ENCODE measurements at places on chromosomes 13 and 19. TPM values are rescaled to one million over a fixed set of nuclear protein-coding genes. Genes with fewer than 3 reads are reported as not detected.

SULT2B1 gene
- 0.13 TPM for total RNA-seq

PRRG2 gene
- total RNA-seq = 0.84 TPM

NEK3 gene
- total RNA-seq = 17.0 TPM

MATK gene
- 0.62 TPM for total RNA-seq

BST2 gene
- total RNA-seq = 4.7 TPM

HIF3A gene
- total RNA-seq = 93.6 TPM

RCBTB2 gene
- 21.1 TPM for total RNA-seq

CSNK1G2 gene
- total RNA-seq = 33.2 TPM

LPAR6 gene
- 34.8 TPM for total RNA-seq

PAF1 gene
- 21.0 TPM for total RNA-seq

CEACAM8 gene
- 0.04 TPM for total RNA-seq

DNA sequence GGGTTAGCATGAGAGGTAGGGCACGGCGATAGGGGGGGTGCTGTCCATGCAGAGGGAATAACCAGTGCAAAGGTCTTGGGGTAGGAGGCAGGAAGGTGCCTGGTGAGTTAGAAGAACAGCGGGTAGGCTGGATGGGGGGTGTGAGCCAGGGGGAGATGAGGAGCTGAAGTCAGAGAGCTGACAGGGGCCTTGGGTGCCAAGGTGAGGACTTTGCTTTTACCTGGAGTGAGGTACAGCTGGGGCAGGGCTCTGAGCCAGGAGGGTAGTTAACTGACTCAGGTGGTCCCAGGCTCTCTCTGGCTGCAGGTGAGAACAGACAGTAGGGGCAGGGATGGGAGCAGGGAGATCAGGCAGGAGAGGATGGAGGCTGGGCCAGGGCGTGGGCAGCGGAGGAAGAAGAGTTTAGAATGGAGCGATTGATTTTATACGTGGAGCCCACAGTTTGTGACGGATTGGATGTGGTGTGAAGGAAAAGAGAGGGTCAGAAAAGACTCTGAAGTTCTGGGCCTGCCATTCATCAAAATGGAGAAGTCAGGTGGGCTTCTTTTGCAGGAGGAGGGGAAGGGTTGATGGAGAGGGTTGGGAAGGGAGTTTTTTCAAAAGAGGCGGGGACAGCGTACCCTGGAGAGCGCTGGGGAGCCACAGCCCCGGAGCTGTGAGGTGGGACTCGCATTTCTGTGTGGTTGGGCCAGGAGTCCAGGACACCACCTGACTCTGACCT is 1.2 kb upstream of the GRAMD1A start:
- H3K27ac ChIP-seq = peak overlapping the region; percentile 98
- H3K4me3 ChIP-seq = peak overlapping the region; percentile 53
- peaks cover 4% of the 10 kb centered on the region for H3K36me3 ChIP-seq
- DNase-seq = no peak

GRCh38 chr19:18671303-18672043 is 12.0 kb upstream of the CRTC1 start:
- peaks cover 19% of the 10 kb centered on the region for H3K36me3 ChIP-seq
- no peaks in the 10 kb centered on the region for H3K27me3 ChIP-seq
- H3K4me1 ChIP-seq = peaks cover 38% of the 10 kb centered on the region
- peak overlapping the region; percentile 20 for H3K27ac ChIP-seq
- DNase-seq = peak; percentile 49
- H3K4me3 ChIP-seq = no peak overlapping the region

GRCh38 chr13:98370806-98371515 is 193.9 kb upstream of the RNF113B start:
- peak overlapping the region; percentile 59 for H3K27ac ChIP-seq
- H3K27me3 ChIP-seq = no peaks in the 10 kb centered on the region
- H3K4me3 ChIP-seq = no peak overlapping the region
- H3K4me1 ChIP-seq = peaks cover 20% of the 10 kb centered on the region

GRCh38 chr19:24141612-24142011 is 54.6 kb downstream of the ZNF254 start:
- no peak overlapping the region for H3K27ac ChIP-seq
- DNase-seq = no peak

GRCh38 chr19:44675521-44675920 is 4.2 kb downstream of the CEACAM19 start:
- H3K27me3 ChIP-seq = no peaks in the 10 kb centered on the region
- no peak overlapping the region for H3K27ac ChIP-seq
- no peak for DNase-seq
- no peak overlapping the region for H3K4me3 ChIP-seq
- no peaks in the 10 kb centered on the region for H3K4me1 ChIP-seq
- peaks cover 6% of the 10 kb centered on the region for H3K36me3 ChIP-seq

DNA sequence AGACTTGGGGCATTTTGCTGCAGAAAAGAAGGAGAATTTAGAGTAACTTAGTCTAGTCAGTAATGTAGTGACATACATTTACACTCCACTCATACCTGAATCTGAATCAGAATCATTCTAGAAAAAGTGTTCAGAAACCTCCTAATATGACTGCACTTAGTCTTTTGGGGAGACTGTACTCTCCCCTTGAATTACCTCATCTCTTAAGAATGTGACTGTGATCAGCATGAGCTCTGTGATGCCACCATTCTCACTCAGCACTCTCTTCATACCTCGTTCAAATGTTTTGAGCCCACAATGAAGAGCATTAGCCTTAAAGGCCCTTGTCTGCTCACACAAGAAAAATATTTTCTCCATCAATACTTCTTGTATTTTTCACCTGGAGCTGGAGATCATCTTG is 229.4 kb downstream of the FGF14 start:
- H3K4me3 ChIP-seq = no peak overlapping the region
- H3K4me1 ChIP-seq = no peaks in the 10 kb centered on the region
- no peak for DNase-seq
- no peaks in the 10 kb centered on the region for H3K36me3 ChIP-seq
- no peaks in the 10 kb centered on the region for H3K27me3 ChIP-seq
- no peak overlapping the region for H3K27ac ChIP-seq

DNA sequence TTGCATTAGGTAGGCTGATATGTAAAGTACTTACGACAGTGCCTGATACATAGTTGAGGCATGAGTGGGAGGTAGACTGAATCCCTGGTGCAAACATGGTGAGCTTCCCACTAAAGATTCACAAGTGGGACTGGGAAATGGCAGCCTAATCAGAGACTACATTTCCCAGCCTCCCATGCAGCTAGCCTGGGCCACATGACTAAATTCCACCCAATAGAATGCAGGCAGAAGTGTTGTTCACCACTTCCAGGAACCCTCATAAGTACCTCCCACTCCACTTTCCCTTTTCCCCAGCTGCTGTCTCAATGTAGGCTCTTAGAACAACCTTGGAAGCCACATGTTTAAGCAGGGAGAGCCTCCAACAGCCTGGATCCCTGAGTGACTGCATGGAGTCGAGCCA is 104.9 kb downstream of the CACNA1A start:
- no peak overlapping the region for H3K4me3 ChIP-seq
- no peak overlapping the region for H3K27ac ChIP-seq
- H3K27me3 ChIP-seq = no peaks in the 10 kb centered on the region
- peaks cover 4% of the 10 kb centered on the region for H3K4me1 ChIP-seq

GRCh38 chr19:53004242-53004641 is 9.5 kb upstream of the ERVV-1 start:
- no peak overlapping the region for H3K27ac ChIP-seq
- no peak overlapping the region for H3K4me3 ChIP-seq

- H3K27ac ChIP-seq = no peak overlapping the region
- H3K4me3 ChIP-seq = no peak overlapping the region
- H3K36me3 ChIP-seq = peaks cover 5% of the 10 kb centered on the region
- no peaks in the 10 kb centered on the region for H3K4me1 ChIP-seq
- DNase-seq = peak; percentile 15
- H3K27me3 ChIP-seq = no peaks in the 10 kb centered on the region
Measured at GRCh38 chr19:7434391-7434790, 54.4 kb downstream of the PEX11G start.

GRCh38 chr19:13115936-13116281 is 631 bp downstream of the TRMT1 start:
- DNase-seq = no peak
- peak overlapping the region; percentile 50 for H3K27ac ChIP-seq
- peak overlapping the region; percentile 88 for H3K4me3 ChIP-seq
- no peaks in the 10 kb centered on the region for H3K27me3 ChIP-seq
- peaks cover 23% of the 10 kb centered on the region for H3K36me3 ChIP-seq
- peaks cover 33% of the 10 kb centered on the region for H3K4me1 ChIP-seq

GRCh38 chr13:34762312-34762711 is 179.8 kb upstream of the NBEA start:
- no peak overlapping the region for H3K4me3 ChIP-seq
- H3K36me3 ChIP-seq = no peaks in the 10 kb centered on the region
- H3K4me1 ChIP-seq = no peaks in the 10 kb centered on the region
- DNase-seq = no peak
- no peak overlapping the region for H3K27ac ChIP-seq
- H3K27me3 ChIP-seq = no peaks in the 10 kb centered on the region

GRCh38 chr19:50501568-50502475 is 9.2 kb downstream of the JOSD2 start:
- H3K27ac ChIP-seq = peak overlapping the region; percentile 90
- H3K4me3 ChIP-seq = peak overlapping the region; percentile 45
- no peaks in the 10 kb centered on the region for H3K36me3 ChIP-seq
- peak; percentile 70 for DNase-seq
- H3K27me3 ChIP-seq = peaks cover 6% of the 10 kb centered on the region

DNA sequence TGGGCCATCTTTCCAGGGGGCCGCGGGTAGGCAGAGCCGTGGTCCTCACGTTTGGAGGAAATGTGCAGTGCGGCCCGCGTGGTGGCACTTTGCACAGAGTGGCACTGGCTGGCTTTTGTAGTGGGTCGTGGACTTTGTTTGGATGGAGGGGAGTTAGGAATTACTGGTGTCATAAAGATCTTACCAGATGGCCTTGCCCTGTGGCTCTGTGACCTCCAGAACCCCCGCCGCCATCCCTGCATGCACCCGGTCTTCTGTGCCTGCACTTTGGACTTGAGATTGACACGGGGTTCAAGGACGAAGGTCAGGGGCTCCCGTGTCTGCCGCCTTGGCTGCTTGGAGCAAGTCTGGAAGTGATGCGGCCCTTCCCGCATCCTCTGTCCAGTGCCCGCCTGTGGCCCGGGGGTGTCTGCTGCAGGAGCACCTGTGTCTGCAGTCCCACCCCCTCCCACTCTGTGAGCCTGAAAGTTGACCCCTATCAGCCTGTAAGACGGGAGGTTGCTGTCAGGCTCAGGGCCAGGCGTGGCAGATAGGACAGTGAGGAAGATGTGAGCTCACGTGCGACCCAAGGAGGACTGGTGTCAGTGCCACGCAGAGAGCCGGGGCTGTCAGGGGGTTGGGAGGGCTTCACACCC is 2.2 kb downstream of the GNA11 start:
- peak overlapping the region; percentile 3 for H3K27ac ChIP-seq
- H3K36me3 ChIP-seq = no peaks in the 10 kb centered on the region
- no peak for DNase-seq
- peak overlapping the region; percentile 90 for H3K4me3 ChIP-seq
- H3K27me3 ChIP-seq = no peaks in the 10 kb centered on the region

DNA sequence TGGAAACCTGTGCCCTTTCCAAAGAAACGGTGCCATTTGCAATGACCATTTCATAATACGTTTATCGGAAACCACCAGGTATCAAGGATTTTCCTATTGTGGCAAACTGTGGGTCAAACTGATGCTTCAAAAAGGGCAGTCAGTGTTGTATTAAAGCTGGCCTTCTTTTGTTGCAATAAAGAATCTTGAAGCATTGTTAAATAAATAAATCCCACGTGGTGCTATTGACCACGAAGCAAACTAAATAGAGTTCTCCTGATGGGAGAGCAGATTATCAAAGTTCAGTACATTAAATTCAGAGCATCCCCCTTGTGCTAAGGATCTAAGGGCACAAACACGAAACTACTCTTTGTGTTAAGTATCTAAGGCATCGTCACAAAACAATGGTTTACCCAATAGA is 545.9 kb upstream of the MIR17HG start:
- no peak overlapping the region for H3K27ac ChIP-seq
- no peak for DNase-seq
- no peaks in the 10 kb centered on the region for H3K27me3 ChIP-seq
- H3K36me3 ChIP-seq = no peaks in the 10 kb centered on the region
- H3K4me3 ChIP-seq = no peak overlapping the region
- H3K4me1 ChIP-seq = peaks cover 2% of the 10 kb centered on the region

- no peak overlapping the region for H3K4me3 ChIP-seq
- H3K27ac ChIP-seq = no peak overlapping the region
- no peak for DNase-seq
- H3K4me1 ChIP-seq = peaks cover 40% of the 10 kb centered on the region
- peaks cover 94% of the 10 kb centered on the region for H3K27me3 ChIP-seq
- no peaks in the 10 kb centered on the region for H3K36me3 ChIP-seq
Measured at GRCh38 chr13:78604782-78605611, 1.6 kb upstream of the POU4F1 start.

DNA sequence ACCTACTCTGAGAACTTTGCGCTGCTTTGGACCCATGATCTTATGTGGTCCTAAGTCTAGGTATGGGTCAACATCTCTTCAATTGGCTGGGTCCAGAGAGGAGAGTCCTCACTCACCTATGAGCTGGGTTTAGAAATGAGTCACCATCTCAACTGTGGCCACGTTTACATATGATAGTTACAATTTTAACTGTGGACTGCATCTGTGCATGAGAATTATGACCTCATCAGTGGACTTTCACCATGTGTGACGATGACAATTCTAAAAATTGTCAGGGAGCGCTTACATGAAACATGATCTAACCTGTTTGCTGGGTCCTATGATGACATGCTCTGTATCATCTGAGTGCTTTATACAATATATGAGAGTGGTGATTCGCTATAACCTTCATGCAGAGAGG is 12.7 kb upstream of the ZNF724 start:
- no peak overlapping the region for H3K27ac ChIP-seq
- DNase-seq = no peak
- H3K4me3 ChIP-seq = no peak overlapping the region
